ENCODE measurements at places on chromosomes 2 and 18.

- DNase-seq: no peak
Measured at GRCh38 chr2:59223742-59224141, 982.6 kb upstream of the FANCL start.

DNA sequence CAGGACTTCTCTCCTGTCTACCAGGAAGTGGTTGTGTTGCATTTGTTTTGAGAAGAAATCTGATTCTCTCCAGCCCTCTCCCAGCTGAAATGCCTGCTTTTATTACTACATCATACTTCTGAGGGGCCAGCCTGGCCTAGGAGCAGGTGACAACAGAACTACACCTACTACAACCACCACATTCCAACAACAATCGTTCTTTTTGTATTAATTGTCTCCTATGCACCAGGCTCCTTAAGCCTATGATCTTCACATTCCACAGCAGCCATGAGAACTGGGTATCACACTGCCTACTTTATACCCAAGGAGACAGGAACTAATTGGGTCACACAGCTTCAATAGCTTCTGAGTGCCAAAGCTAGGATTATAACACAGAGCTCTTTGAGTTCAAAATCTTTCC is 167.7 kb downstream of the TDRD15 start:
- no peak for DNase-seq

DNA sequence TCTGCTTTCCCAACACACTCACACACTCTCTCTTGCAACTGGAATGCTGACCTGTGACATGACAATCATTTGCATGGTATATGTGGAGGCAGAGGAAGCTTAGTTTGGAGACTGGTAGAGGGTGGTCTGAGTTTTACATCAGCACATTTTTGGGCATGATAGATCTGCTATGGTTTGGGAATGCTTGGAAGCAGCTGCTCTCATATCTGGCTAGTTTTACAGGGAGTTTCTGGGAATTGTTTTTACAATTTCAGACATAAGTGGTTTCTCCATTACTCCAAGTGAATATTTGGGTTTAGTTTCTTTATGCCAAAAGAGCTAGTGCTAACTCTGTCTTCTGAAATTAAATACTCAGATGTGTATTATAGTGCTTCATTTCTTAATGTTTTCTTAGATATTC is 977.6 kb downstream of the SUCLG1 start:
- DNase-seq: no peak

GRCh38 chr2:194203898-194204297 is 1453.1 kb upstream of the SLC39A10 start:
- DNase-seq: no peak

GRCh38 chr2:10832203-10832936 is 19.8 kb upstream of the PDIA6 start:
- DNase-seq: peak; percentile 87

GRCh38 chr2:210557721-210558120 is 1.3 kb downstream of the CPS1 start:
- DNase-seq: no peak

- no peak for DNase-seq
Measured at GRCh38 chr2:238019962-238020361, 40.8 kb upstream of the SCLY start.

GRCh38 chr2:147763861-147764260 is 81.0 kb upstream of the ACVR2A start:
- DNase-seq: no peak

DNA sequence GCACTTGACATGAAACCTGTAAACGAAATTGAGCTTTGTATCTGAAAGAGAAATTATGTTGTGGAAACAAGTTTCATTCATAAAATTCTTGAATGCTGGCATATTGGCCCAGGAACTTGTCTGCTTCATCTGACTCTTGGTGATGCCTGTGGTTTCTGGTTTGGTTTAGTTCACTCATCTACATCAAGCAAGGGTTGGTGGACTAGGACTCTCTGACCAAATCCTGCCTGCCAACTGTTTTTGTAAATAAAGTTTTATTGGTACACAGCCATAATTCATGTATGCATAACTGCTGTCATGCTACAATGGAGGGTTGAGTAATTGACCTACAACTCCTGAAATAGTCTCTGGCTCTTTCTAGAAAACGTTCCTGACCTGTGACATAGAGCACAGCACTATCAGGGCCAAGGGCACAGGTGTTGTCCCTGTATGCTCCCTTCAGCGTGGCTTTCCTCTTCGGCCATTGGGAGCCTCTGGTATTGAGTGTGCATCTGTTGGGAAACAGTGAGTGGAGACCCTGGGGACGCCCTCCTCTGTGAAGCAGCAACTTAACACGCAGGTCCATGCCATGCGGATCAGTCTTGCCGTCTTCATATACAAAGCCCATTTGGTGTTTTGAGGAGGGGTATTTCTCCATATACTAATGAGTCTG is 226.3 kb downstream of the SH3RF3 start:
- no peak for DNase-seq

GRCh38 chr18:49924293-49924983 is 111.1 kb upstream of the ACAA2 start:
- no peak for DNase-seq

GRCh38 chr18:23137097-23137635 is 1.9 kb downstream of the CABLES1 start:
- DNase-seq: no peak

DNA sequence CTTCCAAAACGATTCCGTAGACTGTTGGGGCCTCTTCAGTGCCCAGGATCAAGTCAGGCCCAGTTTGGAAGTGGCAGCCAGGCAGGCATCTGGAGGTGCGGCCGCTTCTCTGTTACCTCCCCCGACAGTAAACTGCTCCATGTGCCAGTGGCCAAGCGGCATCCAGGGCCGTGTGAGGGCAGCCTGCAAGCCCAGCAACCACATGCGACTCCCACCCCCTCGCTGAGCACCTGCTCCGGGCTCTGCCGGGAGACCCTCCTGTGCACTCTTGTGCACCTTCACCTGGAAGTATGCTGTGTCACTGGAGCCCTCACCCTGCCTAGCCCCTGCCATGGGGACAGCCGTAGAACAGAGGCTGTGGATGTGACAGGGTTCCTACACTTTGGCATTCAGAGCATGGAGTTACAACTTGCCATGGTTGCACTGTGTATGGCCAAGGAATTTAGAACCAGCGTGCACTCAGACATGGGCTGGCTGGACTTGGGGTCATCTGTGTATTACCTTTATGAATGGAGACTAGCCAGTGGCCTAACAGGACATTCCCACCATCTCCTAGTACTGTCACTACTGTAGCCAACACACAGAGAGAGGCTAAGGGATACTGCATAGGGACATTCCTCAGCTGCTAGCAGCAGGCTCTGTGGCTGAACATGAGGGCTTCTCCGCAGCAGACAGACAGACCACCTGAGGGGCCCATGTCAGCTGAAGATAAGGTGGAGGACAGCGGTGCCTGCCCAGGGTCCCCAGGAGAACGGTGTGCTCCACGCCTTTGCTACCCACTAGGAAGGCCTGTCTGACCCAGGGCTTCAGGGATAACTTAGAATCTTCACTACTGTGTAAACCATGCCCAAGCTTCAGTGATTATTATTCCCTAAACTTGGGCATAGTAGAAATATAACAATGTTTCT is 25.0 kb upstream of the FAHD2A start:
- DNase-seq: no peak

DNA sequence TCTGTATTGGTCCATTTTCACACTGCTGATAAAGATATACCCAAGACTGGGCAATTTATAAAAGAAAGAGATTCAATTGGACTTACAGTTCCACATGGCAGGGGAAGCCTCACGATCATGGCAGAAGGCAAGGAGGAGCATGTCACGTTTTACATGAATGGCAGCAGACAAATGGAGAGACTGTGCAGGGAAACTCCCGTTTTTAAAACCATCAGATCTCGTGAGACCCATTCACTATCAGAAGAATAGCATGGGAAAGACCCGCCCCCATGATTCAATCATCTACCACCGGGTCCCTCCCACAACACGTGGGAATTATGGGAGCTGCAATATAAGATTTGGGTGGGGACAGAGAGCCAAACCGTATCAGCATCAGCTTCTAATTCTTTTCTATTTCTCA is 217.0 kb downstream of the ANAPC1 start:
- no peak for DNase-seq

DNA sequence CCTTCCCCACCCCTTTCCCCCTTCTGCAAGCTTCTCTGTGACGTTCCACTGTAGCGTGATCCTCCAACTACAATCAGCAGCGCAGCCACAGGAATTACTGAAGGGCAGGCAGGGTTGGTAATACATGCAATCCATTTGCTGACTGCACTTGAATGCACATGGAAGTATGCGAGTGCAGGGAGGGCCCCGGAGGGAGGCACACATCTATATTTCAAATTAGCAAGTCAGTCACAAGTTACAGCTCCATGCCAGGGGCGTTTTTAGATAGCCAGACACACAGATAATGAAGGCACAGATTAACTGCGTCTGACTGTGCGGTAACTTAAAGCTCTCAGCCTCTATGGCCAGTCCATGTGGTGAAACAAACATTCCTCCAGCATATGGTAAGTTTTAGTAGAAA is 209.2 kb upstream of the GATA6 start:
- no peak for DNase-seq

GRCh38 chr18:68724021-68724420 is 9.1 kb upstream of the TMX3 start:
- no peak for DNase-seq

- no peak for DNase-seq
Measured at GRCh38 chr2:174996622-174997021, 8.6 kb downstream of the CHN1 start.

DNA sequence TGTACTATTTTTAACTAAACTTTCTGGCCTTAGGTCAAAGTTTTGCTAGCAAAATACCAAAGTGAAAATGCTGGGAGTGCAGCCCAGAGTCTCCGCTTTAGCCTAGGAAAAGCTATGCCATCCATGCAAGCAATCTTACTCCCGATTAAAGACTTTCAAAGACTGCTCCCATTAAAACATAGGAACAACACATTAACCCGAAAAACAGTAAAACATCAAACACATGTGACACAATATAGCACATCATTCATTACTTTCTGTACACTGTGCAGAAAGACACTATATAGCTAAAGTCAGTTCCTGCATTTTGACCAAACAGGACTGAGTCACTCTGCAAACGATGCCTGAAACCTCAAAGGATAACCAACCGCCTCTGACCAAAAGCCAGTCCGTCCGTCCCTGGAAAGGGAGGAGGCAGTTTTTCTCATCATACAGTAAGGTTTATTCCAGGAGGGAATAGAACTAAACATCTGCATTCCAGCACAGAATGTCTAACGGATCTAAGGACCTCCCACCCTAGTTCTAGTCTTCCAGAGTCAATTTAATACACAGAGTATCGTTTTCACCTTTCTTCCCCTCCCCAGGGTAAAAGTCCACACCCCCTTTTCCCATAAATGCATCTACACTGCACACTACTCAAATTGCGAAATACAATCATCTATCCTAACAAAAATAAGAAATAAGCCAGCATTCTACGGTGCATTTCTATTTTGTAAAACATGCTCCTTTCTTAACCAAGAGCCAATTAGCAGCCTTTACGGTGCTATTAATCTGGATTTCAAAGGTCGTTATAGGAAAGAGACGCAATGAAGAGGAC is 1.7 kb downstream of the ROCK2 start:
- peak; percentile 27 for DNase-seq

- DNase-seq: peak; percentile 11
Measured at GRCh38 chr2:32756074-32756727, 128.4 kb downstream of the TTC27 start.

DNA sequence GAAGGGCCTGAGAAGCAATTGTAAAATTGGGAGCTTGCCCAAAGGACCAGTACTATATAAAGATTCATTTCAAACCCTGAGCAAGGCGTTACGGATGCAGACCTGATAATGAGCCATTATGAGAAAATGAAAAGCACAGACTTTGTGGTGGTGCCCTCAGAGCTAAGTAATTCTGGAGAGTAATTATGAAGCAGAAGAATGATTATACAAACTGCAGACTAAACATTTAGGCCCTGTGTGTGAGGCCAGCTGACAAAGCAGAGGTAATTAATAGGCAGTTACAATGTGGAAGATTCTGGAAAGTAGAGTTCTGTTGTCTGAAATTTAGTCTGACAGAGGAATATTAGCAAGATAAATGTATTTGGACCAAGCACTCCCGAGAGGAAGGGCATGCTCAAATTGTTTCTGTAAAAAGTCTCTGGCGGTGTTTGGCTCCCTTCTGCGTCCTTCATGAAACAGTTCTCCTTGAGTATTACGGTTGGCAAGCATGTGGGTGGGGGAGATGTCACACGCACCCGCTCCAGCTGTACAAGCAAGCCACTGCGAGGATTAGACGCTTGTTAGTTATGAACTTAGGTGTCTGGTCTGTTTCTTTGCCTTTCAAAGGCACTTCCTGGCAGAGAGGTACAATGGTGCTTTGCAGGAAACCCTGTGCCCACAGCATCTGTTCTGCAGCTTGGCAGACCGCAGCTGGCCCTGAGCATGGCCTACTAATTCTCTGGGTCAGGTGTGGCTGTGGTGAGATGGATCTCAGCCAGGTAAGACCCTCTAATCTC is 45.5 kb downstream of the CDC42EP3 start:
- peak; percentile 88 for DNase-seq

DNA sequence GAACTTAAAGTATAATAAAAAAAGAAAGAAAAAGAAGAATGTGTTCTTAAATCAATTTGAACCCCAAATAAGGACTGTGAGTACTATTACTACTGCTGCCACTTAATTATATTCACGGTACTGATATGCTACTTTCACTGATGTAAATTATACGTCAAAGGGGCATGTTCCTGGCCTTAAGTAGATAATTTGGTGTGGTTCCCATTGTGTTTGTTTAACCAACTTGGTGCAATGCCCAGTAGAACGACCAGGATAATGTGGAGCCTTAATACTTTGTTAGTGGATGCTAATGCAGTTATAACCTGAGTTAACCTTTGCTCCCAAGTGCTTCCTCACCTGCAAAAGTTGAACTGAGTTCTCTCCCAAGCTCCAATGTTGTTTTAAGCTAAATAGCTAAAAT is 142.0 kb downstream of the NR4A2 start:
- no peak for DNase-seq

GRCh38 chr2:240393831-240394410 is 41.5 kb upstream of the GPC1 start:
- DNase-seq: no peak

DNA sequence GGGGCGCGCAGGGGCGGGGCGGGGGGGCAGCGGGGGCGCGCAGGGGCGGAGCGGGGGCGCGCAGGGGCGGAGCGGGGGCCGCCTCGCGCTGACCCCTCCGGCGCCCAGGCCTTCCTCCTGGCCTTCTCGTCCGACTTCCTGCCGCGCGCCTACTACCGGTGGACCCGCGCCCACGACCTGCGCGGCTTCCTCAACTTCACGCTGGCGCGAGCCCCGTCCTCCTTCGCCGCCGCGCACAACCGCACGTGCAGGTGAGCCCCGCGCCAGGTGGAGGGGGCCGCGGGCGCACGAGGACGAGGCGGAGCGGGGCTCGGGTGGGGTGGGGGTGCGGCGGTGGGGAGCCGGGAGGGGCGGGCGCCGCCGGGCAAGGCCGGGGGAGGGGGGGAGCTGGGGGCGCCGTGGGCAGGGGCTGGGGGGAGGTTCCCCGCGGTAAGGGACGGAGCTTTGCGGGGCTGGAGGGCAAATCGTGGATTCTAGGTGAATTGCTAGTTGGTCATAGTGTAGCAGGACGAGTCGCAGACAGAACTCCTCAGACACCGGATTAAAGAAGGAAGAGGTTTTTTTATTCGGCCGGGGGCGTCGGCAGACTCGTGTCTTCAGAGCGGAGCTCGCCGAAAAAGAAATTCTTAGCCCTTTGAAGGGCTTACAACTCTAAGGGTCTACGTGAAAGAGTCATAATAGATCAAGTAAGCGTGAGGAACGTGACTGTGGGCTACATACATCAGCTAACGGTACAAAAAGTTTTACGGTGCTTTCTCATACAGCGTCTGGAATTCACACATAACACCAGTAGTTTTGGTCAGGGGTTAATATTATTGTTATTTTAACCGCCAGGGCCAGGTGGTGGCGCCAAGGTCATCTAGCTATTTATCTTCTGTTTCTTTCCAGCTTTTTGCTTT is 29.9 kb downstream of the ANO7 start:
- DNase-seq: no peak

- DNase-seq: peak; percentile 46
Measured at GRCh38 chr2:182186132-182186735, 200.6 kb downstream of the PPP1R1C start.
